ENCODE measurements at places on chromosomes 16 and 17.

- no peak for DNase-seq
Measured at GRCh38 chr17:41026715-41027471, at the start of gene KRTAP1-5. Gene KRTAP1-5, minus strand, starts transcription at chr17:41027208. Its CDS starts 53 bp downstream, at chr17:41027155.

DNA sequence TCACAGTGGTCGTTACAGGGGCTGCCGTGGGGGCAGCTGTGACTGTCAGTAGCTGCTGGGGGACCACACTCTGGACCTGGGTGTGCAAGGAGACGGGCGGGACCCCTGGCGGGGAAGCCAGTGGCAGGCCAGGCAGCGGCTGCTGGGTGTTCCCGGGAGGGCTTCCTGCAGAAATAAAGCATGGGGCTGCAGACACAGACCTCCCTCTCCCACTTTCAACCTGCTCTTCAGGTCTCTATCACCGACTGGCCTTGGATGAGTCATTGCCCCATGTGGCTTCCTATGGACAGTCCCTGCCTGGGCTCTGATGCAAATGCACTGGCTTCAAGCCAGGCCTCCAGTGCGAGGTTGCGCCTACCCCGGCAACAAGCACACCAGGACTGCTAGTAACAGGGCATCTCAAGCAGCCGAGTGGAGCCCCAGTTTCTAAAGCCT lies 17.2 kb downstream of the SREBF1 start:
- peak; percentile 61 for DNase-seq

- DNase-seq = no peak
Measured at GRCh38 chr17:36932694-36933511, 4.4 kb upstream of the LHX1 start.

- DNase-seq = no peak
Measured at GRCh38 chr16:30351001-30351441, 4.1 kb downstream of the CD2BP2 start.

- no peak for DNase-seq
Measured at GRCh38 chr17:44155488-44155887, 13.8 kb downstream of the HROB start.

DNA sequence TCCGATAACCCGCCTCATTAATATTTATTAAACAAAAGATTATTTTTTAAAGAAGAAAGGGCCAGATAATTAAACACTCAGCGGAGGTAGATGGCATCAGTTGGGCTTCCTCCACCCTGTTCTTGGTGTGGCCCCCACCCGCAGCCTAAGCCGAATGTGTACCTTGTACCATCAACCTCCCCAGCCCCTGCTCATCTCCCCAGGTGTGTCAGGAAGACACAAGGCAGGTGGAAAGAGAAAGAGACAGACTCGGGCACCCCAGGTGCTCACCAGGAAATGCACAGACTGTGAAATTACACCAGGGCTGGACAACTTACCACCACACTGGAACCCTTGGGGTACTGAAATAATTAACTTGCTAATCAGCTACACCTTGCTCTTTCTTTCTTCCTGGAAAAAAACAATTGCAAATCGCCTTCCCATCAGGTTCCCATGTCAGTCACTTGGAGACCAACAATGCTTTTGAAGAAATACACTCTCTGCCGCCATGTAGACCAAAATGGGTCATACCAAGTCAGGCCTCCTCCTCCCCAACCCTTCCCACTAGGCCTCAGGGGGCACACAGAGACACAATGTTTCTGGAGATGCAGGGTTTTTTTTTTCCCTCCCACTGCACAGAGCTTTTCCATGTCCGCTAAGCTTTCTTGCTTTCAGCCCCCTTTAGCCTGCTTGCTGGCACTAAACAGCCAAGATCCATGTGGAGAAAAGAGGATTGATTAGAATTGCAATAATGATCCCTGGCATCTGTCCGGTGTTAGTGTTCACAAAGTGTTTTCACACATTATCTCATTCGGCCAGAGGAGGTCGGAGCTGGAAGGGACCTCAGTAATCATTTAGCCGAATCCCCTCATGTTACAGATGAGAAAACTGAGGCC lies 8.6 kb upstream of the LHX1 start:
- DNase-seq = no peak

DNA sequence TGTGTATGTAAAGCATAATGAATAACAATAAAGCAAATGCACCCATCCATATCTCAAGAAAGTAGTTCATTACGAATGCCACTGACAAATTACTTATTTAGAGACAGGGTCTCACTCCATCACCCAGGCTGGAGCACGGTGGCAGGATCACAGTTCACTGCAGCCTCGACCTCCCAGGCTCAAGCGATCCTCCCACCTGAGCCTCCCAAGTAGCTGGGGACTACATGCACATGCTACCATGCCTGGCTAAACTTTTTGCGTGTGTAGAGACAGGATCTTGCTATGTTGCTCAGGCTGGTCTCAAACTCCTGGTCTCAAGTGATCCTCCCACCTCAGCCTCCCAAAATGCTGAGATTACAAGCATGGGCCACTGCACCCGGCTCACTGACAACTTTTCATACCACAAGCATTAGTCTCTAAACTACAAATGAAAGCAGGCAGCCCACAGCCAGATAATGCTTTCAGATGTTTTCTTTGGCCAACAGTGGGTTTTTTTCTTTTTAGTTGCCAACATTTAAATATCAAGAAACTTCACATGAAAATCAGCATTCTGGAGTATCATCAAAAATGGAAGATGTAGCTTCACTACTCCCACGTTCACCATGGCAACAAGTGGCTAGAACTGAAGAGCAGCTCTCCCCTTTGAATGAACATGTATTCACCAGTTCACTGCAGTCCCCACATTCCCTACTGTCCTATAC lies 7.7 kb downstream of the ARHGAP17 start:
- no peak for DNase-seq

GRCh38 chr17:48791128-48792032 lies 25.6 kb downstream of the TTLL6 start:
- no peak for DNase-seq

Data from stimulated activated CD4-positive, alpha-beta T cell treated with anti-CD3 and anti-CD28 coated beads, Interleukin-12 subunit alpha, Interleukin-12 subunit beta, amount 100 ng/mL, for 4 hours (primary cell).